ENCODE measurements at places on chromosomes 1 and 21.

- DNase-seq: no peak
Measured at GRCh38 chr1:218671573-218671972, 326.4 kb downstream of the TGFB2 start.

- DNase-seq: no peak
Measured at GRCh38 chr1:206493279-206493678, 14.1 kb upstream of the RASSF5 start.

DNA sequence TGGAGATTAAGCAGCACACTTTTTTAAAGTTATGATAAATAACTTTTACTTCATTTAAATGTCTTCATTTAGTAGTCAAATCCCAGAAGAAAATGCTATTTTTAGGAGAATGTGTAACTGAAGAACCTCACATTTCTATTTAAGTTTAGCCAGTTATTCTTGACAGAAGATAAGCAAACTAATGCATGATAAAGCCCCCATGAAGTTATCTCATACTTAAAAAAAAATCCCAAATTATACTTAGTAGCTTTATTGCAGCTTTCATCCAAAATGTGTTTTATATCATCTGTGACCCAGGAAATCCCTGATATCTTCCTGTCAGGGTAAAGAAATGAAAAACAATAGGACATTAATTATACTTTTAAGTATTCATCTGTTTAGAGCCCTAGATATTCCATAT, 124.8 kb upstream of the SYT6 start:
- DNase-seq: no peak

GRCh38 chr1:5914676-5915365, 77.4 kb downstream of the NPHP4 start:
- DNase-seq: no peak

DNA sequence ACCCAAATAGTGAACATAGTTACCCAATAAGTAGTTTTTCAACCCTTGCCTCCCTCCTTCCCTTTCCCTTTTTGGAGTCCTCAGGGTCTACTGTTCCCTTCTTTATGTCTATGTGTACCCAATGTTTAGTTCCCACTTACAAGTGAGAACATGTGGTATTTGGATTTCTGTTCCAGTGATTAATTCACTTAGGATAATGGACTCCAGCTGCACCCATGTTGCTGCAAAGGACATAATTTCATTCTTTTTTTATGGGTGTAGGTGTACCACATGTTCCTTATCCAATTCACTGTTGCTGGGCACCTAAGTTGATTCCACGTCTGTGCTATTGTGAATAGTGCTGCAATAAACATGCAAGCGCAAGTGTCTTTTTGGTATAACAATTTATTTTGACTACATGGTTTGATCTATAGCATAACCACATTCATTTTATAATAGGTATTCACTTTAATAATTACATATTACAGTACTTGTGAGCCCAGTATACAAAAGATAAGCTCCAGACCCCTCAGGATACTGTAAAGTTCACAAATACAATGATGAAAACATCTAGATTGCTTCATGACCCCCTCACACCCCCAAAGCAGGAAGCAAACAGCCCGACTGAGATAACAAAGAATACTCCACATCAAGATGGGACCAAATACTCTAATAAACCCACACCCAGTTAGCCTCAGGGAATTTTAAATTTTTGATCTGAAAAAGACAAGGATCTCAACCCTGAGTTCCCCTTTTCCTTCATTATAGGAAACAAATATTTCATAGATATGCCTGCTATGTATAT, 45.3 kb downstream of the PUM1 start:
- DNase-seq: no peak

DNA sequence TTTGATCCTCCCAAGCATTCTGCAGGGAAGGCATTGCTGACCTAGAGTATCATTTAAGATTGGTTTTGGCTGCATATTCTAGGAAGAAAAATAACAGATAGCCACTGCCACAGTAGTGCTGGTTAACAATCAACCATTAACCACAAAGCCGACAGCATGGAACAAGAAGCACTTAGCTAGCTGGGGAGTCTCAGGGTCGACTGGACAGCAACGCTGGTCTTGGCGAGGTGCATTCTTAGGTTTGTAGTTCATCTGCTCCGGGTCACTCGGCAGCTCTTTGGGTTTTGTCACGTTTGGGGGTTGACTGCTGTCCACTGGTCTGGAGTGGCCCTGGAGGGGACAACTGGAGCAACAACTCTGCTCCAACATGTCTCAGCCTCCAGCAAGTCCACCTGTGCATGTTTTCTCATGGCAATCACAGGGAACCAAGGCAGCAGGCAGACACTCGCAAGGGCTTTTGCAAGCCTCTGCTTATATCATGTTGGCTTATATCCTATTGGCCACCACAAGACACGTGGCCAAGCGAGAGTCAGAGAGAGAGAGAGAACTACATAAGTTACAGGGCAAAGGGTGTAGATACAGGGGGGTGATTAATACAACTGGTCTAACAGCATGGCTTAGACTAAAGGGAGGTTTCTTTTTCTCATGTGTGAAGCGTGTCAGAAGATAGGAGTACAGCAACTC, 99.5 kb downstream of the LACTBL1 start:
- no peak for DNase-seq

- DNase-seq: no peak
Measured at GRCh38 chr1:161872506-161872905, 106.4 kb downstream of the ATF6 start.

DNA sequence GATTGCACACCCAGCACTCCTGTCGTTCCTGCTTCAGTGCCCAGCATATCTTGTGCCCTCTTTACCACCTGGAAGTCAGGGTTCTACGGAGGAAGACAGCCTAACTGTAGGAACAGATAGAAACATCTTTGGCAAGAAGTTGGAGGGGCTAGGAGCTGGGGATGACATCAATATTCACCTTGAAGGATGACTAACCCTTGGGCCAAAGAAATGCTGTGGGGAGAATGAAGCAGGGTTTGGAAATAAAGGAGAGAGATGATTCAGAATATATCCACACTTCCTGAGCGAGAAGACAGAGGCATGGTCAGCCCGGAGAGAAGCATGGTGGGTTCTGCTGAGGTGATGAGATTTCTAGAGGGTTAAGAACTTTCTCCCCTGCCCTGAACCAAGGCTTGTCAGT, 4.6 kb upstream of the NKAIN1 start:
- DNase-seq: no peak

DNA sequence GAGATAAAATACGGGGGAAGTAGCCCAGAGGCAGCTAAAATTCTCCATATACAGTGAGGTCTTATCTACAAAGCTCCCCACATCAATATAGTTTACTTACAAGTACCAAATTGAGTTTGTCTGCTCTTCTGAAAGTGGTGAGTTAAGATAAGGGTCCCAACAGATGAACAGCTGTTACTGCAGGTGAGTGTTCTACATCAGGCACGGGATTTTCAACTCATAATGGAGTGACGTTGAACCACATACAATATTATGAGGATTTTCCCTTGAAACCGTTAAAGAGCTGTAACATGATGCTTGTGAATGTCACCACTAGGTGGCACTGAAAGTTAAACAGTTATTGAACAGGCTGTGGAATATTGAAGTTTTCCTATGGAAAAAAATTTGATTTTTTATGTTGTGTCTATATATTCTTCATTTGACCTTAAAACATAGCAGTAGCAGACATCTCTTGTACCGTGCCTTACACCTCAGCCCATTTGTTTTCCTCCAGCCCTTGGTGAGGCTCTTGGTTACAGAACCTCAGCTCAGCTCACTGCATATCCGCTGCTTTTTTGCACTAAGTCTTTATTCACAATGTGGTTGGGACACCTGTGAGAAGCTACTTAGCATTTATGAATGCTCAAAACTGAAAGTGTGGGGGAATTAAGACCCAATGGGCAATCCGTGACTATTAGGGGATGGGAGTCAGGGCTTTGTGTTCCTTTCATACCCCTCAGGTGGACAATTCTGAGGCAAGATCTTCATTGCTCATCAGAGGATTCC, 23.2 kb downstream of the CD1D start:
- DNase-seq: peak; percentile 37

- DNase-seq: no peak
Measured at GRCh38 chr21:46363698-46364097, 39.7 kb downstream of the PCNT start.
